ENCODE measurements at places on chromosomes 11 and 22.

DNA sequence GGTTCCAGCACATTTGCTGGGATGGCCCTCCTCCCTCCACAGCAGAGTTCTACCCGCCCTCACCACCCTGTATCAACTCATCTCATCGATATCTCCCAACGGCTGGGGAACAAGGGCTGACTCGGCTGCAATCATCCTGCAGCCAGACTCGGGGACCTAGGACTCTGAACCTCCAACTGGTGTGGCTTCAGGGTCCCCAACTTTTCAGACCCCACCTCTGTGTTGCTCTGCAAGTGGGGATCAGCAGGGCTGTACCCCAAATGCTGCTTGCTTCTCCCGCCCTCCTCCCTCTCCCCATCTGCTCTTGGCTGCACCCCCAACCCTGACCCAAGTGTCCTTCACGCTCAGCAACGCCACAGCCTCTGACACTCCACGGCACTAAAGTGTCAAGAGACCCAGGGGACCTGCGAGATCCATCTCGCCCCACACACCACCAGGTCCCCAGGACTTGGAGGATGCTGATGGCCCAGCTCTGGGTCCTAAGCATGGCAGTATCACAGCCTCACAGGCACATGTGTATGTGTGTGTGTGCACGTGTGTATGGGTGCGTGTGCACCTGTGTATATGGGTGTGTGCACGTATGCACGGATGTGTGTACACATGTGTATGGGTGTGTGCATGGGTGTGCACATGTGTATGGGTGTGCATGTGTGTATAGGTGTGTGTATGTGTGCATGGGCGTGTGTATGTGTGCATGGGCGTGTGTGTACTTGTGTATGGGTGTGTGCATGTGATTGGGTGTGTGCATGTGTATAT, 26.4 kb downstream of the KCNQ1 start:
- DNase-seq = no peak

DNA sequence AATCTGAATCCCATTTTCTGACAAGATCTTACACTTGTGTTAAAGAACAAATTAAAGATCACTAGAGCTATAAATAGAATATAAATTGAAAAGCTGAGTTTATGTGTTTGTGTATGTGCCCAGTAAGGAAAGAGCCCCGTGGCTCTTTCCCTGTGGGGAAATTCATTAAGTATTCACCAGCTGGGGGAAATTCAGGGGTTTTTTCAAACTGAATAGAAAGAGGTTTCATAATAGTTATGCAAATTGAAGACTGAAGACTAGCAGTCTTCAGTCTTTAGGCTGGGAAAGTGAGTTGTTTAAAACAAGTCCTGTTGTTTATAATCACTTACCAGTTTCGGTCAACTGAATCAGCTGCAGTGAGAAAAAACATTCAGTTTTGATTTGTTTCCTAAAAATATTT, 11.3 kb upstream of the MS4A7 start:
- no peak for DNase-seq

DNA sequence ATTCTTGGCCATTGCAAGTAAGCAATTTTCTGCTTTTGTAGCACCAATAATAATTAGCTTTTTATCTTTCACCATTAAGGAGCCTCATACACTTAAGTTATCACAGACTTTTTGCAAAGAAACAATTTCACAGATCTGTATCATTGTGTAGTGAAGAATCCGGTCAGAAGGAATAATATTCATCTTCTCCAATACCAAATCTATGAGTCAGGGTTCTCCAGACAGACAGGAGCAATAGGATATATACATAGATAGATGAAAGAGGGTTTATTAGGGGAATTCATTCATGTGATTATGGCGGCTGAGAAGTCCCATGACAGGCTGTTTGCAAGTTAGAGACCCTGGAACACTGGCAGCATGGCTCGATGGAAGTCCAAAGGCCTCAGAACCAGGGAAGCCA, 82.9 kb upstream of the UBASH3B start:
- no peak for DNase-seq

DNA sequence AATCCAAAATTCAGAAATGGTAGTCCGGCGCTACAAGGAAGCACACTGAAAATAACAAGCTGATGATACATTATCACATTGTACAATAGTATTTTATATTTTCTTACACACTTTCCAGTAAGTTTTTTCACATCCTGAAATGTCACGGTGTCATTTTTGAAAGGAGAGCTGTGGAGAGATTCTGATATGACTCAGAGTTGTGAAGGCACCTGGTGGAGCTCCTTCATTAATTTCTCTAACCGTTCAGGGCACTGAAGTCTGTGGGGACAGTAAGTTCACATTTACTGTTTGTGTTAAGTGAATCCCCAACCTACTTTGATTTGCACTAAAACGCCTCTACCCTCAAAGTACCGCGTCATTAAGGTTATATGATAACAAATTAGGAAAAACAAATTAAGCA, 13.3 kb downstream of the LDHAL6A start:
- no peak for DNase-seq

DNA sequence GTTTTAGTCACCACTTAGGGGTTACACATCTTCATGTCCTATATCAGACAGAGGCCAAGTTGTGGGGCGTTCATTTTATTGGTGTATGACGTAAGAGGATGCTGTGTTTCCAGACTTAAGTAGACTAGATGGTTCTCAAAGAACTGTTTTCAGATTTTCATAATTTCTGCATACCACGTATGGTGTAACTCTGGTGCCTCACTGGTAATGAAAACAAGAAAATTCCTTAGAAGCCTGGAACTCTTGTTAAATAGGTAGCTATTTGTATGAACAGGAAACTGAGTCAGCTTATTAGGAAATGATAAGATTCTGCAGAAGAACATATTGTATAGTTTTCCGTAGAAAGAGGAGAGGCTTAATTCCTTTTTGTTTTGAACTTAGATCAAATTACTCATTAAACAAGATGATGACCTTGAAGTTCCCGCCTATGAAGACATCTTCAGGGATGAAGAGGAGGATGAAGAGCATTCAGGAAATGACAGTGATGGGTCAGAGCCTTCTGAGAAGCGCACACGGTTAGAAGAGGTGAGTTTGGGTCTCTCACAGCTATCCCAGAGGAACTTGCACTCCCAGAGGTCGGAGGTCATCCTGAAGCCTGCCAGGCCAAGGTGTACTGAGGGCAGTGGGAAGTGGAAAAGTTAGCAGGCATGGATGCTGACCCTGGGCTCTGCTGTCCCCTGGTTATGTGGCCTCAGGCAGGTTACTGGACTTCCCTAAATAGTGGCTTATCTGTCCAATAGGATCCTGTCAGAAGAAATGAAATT, 3.9 kb downstream of the CDC45 start:
- DNase-seq = no peak

DNA sequence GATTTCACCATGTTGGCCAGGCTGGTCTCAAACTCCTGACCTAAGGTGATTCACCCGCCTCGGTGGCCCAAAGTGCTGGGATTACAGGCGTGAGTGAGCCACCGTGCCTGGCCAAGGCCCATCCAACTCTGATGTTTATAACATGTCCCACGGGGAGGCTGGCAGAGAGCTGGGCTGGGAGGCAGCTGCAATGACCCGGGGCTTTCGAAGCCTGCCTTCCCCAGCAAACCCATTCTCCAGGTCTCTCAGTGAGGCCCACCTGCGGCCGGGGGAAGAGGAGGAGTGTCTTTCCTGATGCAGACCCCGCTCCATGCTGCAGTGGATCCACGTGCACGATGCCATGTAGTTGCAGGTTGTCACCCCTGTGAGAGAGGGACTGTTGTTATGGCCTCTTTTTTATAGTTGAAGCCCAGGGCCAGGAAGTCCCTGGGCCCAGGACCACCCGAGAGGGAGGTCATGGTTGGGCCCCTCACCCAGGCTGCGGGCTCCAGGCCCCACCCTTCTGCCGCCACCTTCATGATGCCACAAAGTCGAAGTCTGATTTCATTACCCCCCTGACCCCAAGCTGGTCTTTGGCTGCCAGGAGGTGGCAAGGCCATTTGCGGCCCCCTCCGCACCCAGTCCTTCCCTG, 38.3 kb downstream of the KCNJ4 start:
- no peak for DNase-seq

- no peak for DNase-seq
Measured at GRCh38 chr22:30948930-30949342, 19.6 kb downstream of the MORC2 start.

- no peak for DNase-seq
Measured at GRCh38 chr11:66115638-66116301, 45.7 kb downstream of the PACS1 start.

DNA sequence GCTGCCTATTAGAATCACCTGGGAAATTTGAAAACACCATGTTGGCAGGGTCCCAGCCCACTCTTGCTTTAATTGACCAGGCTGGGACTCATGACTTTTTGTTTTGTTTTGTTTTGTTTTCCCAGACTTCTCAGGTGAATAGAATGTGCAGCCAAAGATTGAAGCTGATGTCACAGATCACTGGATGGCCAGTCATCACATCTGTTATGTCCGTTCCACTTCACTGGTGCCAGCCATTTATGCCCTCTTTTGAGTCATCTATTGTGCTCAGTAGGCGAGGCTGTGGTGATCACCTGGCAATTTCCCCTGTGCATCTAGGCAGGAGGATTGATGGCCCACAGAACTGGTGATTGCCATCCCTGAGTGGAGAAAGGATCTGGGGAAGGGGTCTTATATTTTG, 297.3 kb downstream of the INSC start:
- no peak for DNase-seq

DNA sequence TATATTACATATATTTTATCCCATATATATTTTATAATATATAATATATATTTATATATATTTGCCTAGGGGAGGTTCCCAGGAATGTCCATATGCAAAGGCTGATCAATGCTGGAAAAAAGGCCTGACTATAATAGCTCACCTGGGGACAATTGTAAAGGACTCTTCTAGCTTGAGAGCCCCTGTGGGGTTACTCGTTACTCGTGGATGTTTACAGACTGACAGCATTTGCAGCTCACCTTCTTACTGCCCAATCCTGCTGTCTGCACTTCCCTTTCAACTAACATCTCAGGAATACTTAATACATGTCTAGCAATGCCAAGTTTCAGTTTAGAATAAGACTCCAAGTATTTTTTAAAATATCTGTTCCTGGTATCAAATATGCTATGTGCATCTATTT, 1365.4 kb upstream of the RAG2 start:
- DNase-seq = no peak

DNA sequence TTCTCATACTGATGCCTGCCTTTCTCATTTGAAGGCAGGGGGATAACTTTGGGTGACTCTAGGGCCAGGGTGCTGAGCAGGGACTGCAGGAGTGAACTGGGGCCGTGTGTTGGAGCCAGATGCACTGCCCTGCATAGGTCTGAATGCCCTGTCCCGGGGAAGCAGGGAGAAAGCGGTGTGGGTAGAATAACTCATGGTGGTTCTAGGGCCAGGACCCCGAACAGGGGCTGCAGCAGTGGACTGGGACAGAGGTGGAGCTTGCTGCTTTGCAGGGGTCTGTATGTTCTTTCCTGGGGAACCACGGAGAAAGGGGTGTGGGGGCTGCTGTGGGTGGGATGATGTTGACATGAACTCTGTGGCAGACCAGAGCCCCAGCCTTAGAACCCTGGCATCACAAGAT, 52.9 kb downstream of the GAB4 start:
- no peak for DNase-seq

GRCh38 chr11:121348220-121348875, 55.8 kb downstream of the SC5D start:
- DNase-seq = no peak

GRCh38 chr11:20754933-20755332, 85.5 kb downstream of the NELL1 start:
- DNase-seq = no peak

DNA sequence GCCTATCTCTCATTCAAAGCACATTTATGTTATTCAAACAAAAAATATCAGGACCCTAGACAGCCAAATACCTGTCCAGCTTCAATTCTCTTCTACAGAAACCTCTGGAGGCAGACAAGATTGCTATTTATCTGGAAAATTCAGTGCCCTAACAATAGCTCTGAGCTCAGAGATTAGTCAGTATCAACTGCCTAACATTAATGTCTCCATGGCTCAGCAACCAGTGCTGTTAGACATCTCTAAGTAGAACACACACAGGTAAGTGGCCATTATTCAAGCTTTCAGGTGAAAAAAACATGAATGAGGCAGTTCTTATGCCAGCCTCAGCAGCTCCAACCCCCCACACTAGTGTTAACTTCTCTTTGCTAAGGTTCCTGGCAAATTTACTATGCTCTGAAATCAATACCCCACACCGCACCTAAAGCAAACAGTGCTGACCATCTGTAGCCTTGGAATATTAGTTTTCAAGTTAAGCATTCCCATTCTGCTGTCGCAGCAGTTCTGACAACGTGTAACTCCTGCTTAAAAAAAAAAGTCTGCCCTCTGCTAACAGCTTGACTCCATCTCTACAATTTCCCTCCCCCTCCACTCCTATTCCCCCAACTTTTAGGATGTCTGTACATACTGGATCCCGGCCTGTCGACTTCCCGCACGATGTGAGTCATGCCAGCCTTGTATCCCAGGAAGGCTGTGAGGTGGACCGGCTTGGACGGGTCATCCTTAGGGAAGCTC, 1.5 kb downstream of the RPL3 start:
- DNase-seq = no peak

- DNase-seq = no peak
Measured at GRCh38 chr22:45537734-45538181, 35.1 kb downstream of the FBLN1 start.

GRCh38 chr11:120858740-120859139, 165.2 kb upstream of the TBCEL start:
- no peak for DNase-seq

- DNase-seq = no peak
Measured at GRCh38 chr11:12199231-12199948, 89.0 kb downstream of the MICAL2 start.

- no peak for DNase-seq
Measured at GRCh38 chr22:49103314-49104059, 724.2 kb downstream of the BRD1 start.

- DNase-seq = no peak
Measured at GRCh38 chr22:45907996-45908395, 69.0 kb downstream of the WNT7B start.

GRCh38 chr11:71305041-71305440, 52.7 kb upstream of the SHANK2 start:
- DNase-seq = no peak
